ENCODE measurements at places on chromosomes 5 and 9.
A peak's percentile ranks its signal among the peaks of the same experiment; 100 is the strongest.

GRCh38 chr5:75681125-75681830 lies 36.0 kb downstream of the POC5 start:
- peak; percentile 45 for DNase-seq

GRCh38 chr5:169832845-169833244 lies 147.4 kb downstream of the INSYN2B start:
- DNase-seq: no peak

- no peak for DNase-seq
These were observed 27.2 kb downstream of the ENC1 start for GRCh38 chr5:74613283-74613682.

GRCh38 chr5:82160948-82161347 lies 117.2 kb downstream of the RPS23 start:
- DNase-seq: no peak

- no peak for DNase-seq
These were observed 25.8 kb upstream of the COL15A1 start for GRCh38 chr9:98917746-98918487.

- DNase-seq: peak; percentile 80
These were observed 57.3 kb upstream of the SLC28A3 start for GRCh38 chr9:84397822-84398221.

- DNase-seq: no peak
These were observed 1.0 kb downstream of the EGR1 start for GRCh38 chr5:138466125-138466899.

- no peak for DNase-seq
These were observed 7.1 kb downstream of the SPINK9 start for GRCh38 chr5:148342371-148343045.

- no peak for DNase-seq
These were observed 35.1 kb downstream of the KCNIP1 start for GRCh38 chr5:170538696-170539586.

GRCh38 chr5:78640662-78641474 lies 7.7 kb downstream of the LHFPL2 start:
- no peak for DNase-seq

DNA sequence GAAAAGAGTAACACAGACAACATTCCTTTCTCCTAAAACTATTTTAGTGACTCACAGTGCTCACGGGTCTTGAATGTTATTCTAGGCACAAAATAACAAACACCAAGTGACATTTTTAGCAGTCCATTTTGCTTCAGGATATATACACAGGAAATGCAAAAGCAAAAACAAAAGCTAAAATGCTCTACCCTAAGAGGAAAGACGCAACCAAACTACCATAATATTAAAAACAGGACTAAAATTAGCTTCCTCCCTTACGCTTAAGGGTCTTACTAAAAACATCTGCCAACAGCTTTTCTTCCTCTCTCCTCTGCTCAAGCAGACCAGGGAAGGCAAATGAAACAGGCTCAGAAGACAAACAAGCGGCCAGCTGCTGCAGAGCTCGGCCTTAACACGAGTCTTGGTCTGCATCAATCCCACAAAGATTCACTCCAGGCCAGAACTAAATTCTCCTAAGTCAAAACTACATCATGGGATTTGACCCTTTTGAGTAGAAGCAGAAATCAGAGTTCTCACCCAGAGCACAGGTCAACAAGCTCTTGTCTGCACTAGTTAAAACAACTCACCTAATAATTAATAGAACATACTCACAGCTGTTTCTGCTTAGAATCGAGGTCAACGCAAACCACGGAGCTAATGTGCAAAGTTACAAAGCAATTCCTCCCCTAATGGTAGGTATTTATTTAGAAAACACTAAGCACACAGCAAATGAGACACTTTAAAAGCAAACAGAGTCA lies 62.3 kb downstream of the RAPGEF1 start:
- DNase-seq: peak; percentile 80

GRCh38 chr5:65050826-65051498 lies 282.2 kb downstream of the CWC27 start:
- DNase-seq: peak; percentile 62

GRCh38 chr5:135670588-135670987 lies 91.8 kb upstream of the CXCL14 start:
- DNase-seq: no peak

- no peak for DNase-seq
These were observed 2.4 kb upstream of the TOR1A start for GRCh38 chr9:129826344-129826743.

- DNase-seq: peak; percentile 92
These were observed 47.9 kb downstream of the STOM start for GRCh38 chr9:121322037-121322736.

GRCh38 chr9:114733816-114734215 lies 51.8 kb upstream of the TEX48 start:
- no peak for DNase-seq

- DNase-seq: no peak
These were observed 14.1 kb downstream of the FEM1C start for GRCh38 chr5:115530426-115530825.

DNA sequence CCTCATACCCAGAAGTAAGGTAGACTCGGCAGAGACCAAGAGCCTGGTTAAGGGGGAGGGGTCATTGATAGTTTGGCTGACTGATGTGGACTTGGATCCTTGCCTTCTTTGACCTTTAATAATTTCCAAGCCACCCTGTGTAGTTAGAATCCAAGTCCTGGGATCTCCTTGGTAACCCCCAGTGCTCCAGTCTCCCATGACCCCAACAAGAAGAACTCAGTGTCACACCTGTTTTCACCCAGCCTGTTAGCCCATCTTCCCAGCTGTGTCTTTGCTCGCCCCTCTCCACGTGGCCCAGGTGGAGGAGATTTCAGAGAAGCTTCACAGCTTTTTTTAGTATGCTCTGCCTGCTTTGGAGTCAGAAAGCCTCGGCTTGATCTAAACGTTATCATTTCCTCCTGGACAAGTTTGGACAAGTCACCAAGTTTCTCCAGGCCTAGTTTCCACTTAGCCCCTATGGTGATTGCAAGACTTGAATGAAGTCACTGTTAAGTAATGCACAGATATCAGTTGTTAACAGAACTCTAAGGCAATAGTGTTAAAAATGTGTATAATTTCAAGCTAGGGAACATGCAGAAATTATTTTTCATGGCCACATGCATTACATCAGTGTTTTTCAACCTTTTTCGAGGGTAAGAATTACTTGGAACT lies 170.0 kb downstream of the TMEM38B start:
- DNase-seq: no peak

DNA sequence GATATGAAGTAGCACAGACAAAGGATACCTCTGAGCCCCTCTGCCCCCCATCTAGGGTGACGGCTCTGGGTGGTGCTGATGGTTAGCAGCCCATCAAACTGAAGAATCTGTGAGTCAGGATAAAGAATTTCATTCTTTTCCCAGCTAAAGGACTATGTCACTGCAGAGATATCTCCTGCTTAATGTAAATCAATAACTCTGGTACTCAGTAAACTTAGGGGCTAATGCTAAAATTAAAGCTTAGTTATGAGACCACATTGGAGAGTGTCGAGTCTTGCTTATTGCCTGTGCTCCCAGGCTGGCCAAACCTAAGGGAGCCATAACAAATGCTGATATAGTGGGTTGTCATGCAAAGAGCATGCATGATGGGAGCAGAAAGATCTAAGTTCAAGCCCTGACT lies 25.6 kb upstream of the ACTBL2 start:
- no peak for DNase-seq

DNA sequence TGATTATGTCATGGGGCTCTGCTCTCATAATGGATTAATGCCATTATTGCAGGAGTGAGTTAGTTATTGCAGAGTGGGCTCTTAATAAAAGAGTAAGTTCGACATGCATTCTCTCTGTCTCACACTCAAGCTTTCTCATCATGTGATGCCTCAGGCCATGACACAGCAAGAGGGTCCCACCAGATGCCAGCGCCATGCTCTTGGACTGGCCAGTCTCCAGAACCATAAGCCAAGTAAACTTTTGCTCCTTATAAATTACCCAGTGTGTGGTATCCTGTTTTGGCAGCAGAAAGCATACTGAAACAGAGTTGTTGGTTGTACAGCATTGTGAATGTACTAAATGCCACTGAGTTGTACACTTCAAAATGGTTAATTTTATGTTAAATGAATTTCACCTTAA lies 138.1 kb downstream of the MYO10 start:
- no peak for DNase-seq

GRCh38 chr9:135698767-135699166 lies 514 bp downstream of the SOHLH1 start:
- no peak for DNase-seq

DNA sequence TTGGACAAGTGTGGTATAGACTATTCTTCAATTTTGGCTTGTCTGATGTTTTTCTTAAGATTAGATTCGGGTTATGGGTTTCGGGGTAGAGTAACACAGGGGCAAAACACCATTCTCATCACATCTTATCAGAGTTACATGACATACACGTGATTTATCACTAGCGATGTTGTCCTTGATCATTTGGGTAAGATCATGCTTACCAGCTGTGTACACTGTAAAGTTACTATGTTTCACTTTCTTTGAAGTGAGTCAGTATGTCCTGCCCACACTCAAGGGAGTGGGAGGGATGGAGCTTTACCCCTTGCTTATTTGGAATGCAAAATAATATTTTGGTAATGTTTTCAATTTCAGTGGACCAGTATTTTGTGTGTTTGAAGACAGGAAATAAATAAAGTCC lies 101.8 kb upstream of the TAF11L2 start:
- no peak for DNase-seq

- no peak for DNase-seq
These were observed 10.0 kb upstream of the CRB2 start for GRCh38 chr9:123346026-123346425.

- no peak for DNase-seq
These were observed 35.7 kb upstream of the TXN start for GRCh38 chr9:110291921-110292557.

GRCh38 chr5:131635684-131636572 lies 899 bp upstream of the RAPGEF6 start:
- no peak for DNase-seq

DNA sequence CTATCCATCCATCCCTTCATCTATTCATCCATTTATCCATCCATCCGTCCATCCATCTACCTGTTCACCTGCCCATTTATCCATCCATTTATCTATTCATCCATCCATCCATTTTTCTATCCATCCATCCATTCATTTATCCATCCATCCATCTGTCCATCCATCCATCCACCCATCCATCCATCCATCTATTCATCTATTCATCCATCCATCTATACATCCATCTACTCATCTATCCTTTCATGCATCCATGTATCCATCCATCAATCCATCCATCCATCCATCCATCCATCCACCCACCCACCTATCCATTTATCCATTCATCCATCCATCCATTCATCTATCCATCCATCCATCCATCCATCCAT lies 10.8 kb downstream of the COL27A1 start:
- no peak for DNase-seq

DNA sequence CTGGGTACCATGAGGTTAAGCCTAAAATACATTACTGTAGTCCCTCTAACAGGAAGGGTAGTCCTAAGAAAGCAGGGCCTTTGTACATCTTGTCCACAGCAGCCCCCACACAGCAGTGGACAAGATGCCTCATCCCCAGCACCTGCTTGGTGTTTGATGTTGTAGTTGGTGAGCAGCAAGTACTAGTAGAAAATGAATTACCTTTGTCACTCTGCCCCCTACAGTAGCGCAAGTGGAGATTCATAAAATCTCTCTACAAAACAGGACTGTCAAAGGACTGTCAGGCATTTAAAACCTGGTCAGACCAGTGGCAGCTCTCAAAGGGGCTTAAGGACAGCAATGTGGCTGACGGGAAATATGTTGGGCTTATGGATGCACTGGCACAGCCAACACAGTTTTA lies 122.5 kb downstream of the TMEM174 start:
- no peak for DNase-seq

- DNase-seq: no peak
These were observed 8.4 kb downstream of the RALGDS start for GRCh38 chr9:133112663-133113026.

DNA sequence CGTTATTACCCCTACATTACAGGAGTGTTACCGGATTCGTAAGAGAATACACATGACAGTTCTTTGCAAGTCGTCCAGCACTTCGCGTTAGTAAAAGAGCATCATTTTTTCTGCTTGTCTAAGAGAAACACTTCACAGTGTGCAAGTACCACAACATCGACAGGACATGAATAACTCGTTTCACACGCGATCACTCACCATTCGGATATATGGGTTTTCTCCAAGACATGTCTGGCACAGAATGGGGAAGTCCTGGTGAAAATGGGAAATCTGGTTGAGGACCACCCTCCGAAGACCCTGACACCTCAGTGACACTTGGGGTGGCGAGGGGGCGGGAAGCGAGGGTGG lies 642 bp downstream of the RBM22 start:
- DNase-seq: no peak

DNA sequence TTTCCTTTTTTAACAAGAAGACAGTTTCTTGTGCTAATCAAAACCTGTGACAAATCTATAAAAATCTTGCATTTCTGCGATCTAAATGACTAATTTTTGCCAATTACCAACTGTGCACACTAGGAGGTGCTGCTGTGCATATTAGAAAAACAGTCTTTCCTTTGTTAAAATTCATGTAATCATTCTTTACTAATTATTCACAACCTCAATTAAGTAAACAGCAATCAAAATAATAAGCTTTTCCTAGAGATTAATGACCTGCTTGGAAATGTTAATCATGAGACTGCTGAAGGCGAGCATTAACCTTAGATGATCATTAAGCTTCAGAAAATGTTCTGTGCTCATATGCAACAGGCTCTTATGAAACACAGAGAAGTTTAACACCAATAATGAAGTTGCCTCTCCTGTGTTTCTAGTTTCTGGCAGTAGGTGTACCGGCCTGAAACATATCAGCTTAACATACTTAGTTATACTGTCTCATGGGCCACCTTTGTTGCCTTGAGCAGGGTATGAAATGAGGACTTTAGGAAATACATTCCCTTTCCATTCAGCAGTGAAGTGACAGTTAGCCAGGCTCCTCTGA lies 17.7 kb downstream of the RFESD start:
- DNase-seq: peak; percentile 31

DNA sequence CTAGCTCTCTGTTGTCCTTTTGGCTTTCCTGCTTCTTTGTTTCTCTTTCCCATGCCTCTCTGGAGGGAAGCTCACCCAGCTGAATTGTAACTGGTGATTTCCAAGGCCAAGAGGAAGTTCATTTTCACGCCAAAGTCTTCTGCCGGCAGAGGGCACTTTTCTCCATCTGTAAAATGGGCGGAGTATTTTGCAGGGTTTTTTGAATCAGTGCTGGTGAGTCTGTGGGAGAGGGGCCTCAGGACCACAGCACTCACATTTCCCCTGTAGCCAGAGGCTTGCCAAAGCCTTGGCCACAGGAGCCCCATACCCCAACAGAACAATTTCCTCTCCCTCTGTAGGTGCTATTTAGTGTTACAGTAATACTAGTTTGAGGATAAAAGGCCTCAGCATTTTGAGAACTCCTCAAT lies 42.3 kb upstream of the MATR3 start:
- peak; percentile 41 for DNase-seq

DNA sequence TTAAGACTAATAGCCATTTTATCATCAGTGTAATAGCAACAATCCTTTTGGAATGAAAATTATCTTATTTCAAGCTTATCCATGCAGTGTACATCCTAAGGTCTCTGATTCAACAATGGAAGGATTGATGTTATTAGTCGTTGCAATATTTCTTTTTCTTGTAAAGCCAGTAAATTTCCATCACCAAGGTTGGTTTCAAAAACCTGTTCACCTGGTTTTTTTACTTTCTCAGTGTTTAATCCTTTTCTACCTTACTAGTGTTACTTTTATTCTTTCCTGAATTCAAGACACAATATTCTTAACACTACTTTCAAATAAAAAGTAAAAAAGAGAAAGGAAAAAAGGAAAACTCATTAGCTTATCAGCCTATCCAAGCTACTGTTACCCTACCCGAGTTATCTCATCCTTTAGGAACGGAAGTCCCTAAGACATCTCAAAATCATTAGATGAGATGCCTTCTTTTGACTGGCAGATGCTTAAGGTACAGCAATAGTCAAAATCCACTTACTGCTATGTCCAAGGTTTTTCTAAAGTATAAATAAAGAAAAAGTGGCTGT lies 5.4 kb downstream of the ZFR start:
- DNase-seq: no peak
